Stimulated activated CD4-positive, alpha-beta T cell treated with anti-CD3 and anti-CD28 coated beads, Interleukin-2, amount 100 ng/mL, for 48 hours (primary cell): ENCODE measurements at places on chromosomes 5 and 9.
A peak's percentile ranks its signal among the peaks of the same experiment; 100 is the strongest.

DNA sequence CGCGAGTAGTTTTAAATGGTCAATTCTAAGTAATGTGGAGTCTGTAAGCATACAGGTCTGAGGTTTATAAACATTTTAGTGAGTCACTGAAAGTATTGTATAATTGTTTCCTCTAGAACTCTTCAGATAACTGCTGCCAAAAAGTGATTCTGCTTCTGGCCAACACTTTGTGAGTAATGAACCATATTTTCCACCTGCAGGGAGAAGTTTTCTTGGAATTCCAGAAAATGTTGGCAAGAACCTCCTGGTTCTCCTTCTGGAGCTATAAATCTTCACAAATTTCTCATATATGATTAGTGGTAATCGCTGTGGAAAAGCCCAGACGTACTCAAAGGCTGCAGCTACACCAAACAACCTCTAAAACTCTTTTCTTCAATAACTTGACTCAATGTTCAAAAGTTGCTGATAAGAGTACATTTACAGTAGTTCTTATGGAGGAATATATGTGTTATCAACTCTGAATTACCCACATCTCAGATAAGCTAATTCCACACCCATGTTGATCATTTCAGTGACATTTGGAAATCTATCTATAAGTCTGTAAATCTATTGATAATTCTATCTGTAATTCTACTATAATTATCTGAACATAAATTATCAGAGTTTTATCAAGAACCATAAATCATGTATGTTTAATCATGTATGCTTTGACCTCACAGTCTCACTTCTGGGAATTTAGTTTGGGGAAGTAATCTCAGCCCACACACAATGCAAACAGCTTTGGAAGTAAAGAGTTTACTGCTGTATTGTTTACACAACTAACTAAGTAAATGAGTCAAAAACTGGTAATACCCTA is 74.1 kb downstream of the FNBP1 start:
- DNase-seq = no peak

DNA sequence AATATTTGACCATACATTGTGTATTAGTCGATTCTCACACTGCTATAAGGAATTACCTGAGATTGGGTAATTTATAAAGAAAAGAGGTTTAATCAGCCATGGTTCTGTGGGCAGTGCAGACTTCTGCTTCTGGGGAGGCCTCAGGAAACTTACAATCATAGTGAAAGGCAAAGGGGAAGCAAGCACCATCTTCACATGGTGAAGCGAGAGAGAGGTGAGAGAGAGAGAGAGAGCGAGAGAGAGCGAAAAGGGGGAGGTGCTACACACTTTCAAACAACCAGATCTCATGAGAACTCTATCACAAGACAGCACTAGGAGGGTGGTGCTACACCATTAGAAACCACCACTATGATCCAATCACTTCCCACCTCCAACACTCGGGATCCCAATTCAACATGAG is 4.1 kb upstream of the GRAMD2B start:
- no peak for DNase-seq

GRCh38 chr5:20575571-20575970 is 587.6 kb upstream of the CDH18 start:
- DNase-seq = no peak

- no peak for DNase-seq
These were observed 76.5 kb upstream of the SPDL1 start for GRCh38 chr5:169507051-169507450.

DNA sequence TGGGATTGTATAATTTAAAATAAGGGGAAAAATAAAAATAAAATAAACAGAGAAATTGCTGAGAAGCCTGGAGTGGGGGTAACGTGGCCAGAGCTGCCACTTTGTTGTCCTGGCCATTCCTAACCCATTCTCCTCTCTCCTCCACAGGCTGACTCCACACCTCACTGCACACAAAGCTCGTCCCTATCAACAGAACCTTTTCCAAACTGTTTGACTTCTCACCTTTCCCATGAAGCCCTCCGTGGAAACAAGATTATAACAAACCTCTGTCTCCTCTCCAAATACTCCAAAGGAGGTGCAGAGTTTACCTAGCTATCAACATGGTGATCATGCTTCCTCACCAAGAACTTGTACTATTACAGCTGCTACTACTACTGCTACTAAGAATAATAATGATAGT is 151.1 kb downstream of the GLIS3 start:
- DNase-seq = no peak

- DNase-seq = no peak
These were observed 301.7 kb downstream of the MRPS30 start for GRCh38 chr5:45110399-45110798.

DNA sequence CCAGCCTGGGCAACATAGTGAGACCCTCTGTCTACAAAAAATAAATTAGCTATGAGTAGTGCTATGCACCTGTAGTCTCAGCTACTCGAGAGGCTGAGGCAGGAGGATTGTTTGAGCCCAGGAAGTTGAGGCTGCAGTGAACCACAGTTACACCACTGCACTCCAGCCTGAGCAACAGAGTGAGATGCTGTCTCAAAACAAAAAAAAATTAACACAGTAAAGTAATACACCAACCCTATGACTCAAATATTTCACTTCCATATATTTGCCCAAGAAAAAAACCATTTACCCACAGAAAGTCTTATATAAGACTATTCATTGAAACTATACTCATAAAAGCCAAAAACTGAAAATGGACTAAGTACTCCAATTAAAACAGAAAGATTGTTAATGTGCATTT is 16.2 kb downstream of the SMIM23 start:
- DNase-seq = no peak

DNA sequence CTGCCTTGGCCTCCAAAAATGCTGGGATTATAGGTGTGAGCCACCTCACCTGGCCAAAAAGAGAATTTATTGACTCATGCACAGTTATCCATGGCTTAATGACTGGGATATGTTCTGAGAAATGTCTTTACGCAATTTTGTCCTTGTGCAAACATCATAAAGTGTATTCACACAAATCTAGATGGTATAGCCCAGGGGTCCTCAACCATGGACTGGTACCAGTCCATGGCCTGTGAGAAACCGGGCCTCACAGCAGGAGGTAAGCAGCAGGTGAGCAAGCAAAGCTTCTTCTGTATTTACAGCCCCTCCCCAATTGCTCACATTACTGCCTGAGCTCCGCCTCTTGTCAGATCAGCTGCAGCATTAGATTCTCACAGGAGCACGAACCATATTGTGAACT is 12.4 kb upstream of the SIL1 start:
- no peak for DNase-seq

- DNase-seq = no peak
These were observed 221.7 kb downstream of the PBX3 start for GRCh38 chr9:125968714-125969374.

DNA sequence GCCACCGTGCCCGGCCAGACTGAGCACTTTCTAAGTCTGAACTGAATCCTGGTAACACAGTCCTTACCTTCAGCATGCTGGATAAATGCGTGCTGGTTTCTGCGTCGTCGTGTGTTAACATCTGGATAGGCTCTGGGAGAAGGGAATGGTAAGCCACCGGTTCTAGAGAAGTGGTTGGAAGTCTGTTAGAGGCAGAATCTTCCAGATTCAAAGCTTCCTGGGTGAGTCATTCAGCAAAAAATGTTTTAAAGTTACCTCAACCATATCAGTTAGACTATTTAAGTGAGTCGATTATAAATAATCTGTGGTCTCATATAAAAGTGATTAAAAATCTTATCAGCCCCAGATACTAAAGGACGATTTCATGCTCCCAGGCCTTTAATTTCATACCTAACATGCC is 256.5 kb upstream of the NFIL3 start:
- DNase-seq = no peak

DNA sequence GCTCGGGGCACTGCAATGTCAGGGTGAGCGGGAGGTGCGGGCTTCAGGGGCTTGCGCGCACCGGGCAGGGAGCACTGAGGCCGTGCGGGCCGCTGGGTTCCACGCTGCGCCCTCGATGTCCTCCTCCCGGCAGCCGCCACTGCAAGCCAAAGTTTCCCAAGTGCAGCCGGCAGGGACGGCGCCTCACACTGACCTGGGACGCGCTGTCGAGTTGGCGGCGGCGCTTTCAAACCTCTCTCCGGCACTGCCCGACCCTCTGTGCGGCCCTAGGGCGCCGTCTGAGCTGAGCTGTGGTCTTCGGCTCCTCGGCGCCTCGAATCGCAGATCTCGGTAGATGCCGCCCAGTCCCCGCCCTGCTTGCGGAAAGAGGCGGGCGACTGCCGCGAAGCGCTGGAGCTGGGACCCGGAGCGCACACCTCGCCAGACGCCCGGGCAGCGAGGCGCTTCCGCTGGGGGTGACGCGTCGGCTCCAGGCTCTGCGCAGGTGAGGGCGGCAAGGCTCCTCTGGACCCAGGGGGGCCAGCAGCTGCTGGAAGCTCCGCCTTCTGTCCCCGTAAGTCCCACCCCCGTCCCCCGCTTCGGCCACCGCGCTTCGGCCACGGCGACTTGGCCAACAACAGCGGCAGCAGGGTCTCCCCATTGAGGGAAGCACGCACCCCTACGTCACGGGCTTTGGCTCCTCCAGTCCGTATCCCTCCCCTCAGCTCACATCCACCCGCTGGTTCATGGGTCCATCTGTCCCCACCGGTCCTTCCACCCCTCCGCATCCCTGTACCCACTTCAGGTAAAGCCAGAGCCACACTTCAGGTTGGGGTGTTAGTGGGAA is at the start of gene ANKRD34B:
ANKRD34B (minus strand) TSS at position 320 of the 826 bp plus-strand sequence. CDS start 10,261 bp downstream, outside the sequence.
- peak; percentile 20 for DNase-seq

GRCh38 chr9:5582835-5583195 is 46.1 kb upstream of the RIC1 start:
- DNase-seq = no peak

GRCh38 chr5:154802050-154802449 is 46.9 kb downstream of the LARP1 start:
- no peak for DNase-seq

- DNase-seq = peak; percentile 0
These were observed 371.2 kb downstream of the NFIB start for GRCh38 chr9:13942695-13943094.

- DNase-seq = no peak
These were observed 82.4 kb downstream of the ZNF618 start for GRCh38 chr9:113958556-113958955.

GRCh38 chr5:4614088-4614487 is 526.0 kb upstream of the ADAMTS16 start:
- DNase-seq = no peak

DNA sequence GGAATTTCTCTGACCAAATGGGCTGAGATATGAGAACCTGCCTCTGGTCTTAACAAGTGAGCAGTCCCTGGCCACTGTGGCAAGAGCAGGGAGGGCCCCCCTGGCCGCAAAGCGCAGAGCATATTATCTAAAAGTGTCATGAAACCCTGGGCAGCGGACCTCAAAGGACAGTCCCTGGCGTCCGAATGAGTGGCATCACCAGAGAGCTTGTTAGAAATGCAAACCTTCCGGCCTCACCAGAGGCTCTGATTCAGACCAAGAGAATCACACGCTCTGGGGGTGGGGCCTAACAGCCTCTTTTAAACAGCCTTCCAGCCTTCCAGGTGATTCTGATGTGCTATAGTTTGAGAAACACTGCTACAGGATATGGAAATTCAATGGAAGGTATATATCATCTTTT is 10.9 kb downstream of the PTPN3 start:
- DNase-seq = no peak

- no peak for DNase-seq
These were observed 18.4 kb upstream of the ERGIC1 start for GRCh38 chr5:172815631-172816030.

- no peak for DNase-seq
These were observed 234.8 kb downstream of the RFK start for GRCh38 chr9:76159293-76159926.

GRCh38 chr9:16252616-16253015 is 617.9 kb downstream of the BNC2 start:
- DNase-seq = no peak
